ENCODE measurements at places on chromosomes 5 and 9. TPM values are rescaled to one million over a fixed set of nuclear protein-coding genes. Genes with fewer than 3 reads are reported as not detected.

Gene SGTB
- 21.9 TPM for total RNA-seq

Gene PCDHGA7
- total RNA-seq, result 8.0 TPM

Gene STARD4
- 16.8 TPM for total RNA-seq

GRCh38 chr9:98235126-98235525 lies 20.3 kb downstream of the TBC1D2 start:
- no peaks in the 10 kb centered on the region for H3K27me3 ChIP-seq
- H3K36me3 ChIP-seq, result no peaks in the 10 kb centered on the region
- H3K27ac ChIP-seq, result no peak overlapping the region
- DNase-seq, result no peak
- no peak overlapping the region for H3K4me3 ChIP-seq

- no peaks in the 10 kb centered on the region for H3K4me1 ChIP-seq
- no peak overlapping the region for H3K4me3 ChIP-seq
- H3K27ac ChIP-seq, result no peak overlapping the region
- DNase-seq, result no peak
Measured at GRCh38 chr9:83601463-83601862, 21.5 kb upstream of the IDNK start.

- H3K36me3 ChIP-seq, result no peaks in the 10 kb centered on the region
- H3K27ac ChIP-seq, result no peak overlapping the region
- DNase-seq, result no peak
- no peaks in the 10 kb centered on the region for H3K27me3 ChIP-seq
Measured at GRCh38 chr9:582775-583174, 258.7 kb upstream of the DMRT1 start.

DNA sequence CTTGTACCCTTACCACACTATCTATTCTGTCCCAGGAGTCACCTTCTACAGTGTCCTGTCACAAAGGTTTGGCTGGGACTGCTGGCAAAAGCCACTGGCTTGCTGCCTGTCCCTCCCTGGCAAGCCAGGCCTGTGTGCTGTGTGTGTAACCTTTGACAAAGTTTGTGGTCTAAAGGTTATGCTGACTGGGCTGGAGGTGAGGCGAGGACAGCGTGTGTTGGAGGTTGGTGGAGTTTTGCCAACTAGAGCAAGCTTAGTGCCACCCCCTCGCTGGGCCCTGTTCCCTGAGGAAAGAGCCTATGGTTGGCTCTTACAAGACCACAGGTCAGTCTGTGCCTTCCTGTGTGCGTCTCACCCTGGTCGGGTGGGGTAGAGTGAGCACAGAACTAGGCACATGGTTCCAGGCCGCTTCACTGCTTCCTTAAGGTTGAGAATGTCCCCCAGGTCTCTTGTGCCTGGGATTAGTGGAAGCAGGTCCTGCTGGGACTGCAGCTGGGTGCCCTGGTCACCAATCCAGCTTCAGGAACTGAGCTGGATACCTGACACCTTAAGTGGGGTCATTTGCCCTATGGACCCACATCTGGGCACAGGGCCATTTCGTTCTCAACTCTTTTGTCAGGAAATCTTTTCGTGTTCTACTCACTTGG lies 152.2 kb downstream of the GADD45G start:
- no peaks in the 10 kb centered on the region for H3K4me1 ChIP-seq
- no peak overlapping the region for H3K4me3 ChIP-seq
- no peak for DNase-seq
- no peak overlapping the region for H3K27ac ChIP-seq
- no peaks in the 10 kb centered on the region for H3K36me3 ChIP-seq

- H3K27ac ChIP-seq, result no peak overlapping the region
- H3K4me3 ChIP-seq, result no peak overlapping the region
- H3K36me3 ChIP-seq, result no peaks in the 10 kb centered on the region
- DNase-seq, result no peak
- H3K27me3 ChIP-seq, result peaks cover 2% of the 10 kb centered on the region
- H3K4me1 ChIP-seq, result no peaks in the 10 kb centered on the region
Measured at GRCh38 chr5:15334551-15335266, 165.3 kb upstream of the FBXL7 start.

GRCh38 chr9:76298521-76299144 lies 95.6 kb downstream of the RFK start:
- no peak overlapping the region for H3K4me3 ChIP-seq
- no peak for DNase-seq
- no peak overlapping the region for H3K27ac ChIP-seq
- no peaks in the 10 kb centered on the region for H3K27me3 ChIP-seq
- H3K4me1 ChIP-seq, result no peaks in the 10 kb centered on the region

GRCh38 chr9:38004809-38005560 lies 64.0 kb downstream of the SHB start:
- no peak overlapping the region for H3K27ac ChIP-seq
- no peaks in the 10 kb centered on the region for H3K36me3 ChIP-seq
- H3K4me1 ChIP-seq, result no peaks in the 10 kb centered on the region
- no peak overlapping the region for H3K4me3 ChIP-seq

DNA sequence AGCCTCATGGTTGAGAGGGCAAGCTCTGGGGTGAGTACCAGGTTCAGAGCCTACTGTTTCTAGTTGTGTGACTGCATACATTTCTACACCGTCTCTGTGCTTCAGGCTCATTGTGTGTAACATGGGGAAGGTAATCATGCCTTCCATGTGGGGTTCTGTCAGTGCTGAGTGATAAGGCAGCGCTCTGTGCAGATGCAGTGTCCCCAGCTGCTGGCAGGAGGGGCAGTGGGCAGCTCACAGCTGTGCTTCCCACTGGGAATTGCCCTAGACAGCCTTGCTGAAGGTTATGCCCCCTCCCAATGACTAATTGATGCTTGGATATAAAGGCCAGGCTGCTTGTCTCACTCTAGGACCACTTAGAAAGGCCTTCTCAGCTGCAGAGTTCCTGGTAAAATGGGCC lies 121.8 kb upstream of the SAP30L start:
- no peaks in the 10 kb centered on the region for H3K4me1 ChIP-seq
- H3K36me3 ChIP-seq, result no peaks in the 10 kb centered on the region
- no peaks in the 10 kb centered on the region for H3K27me3 ChIP-seq
- no peak overlapping the region for H3K27ac ChIP-seq
- H3K4me3 ChIP-seq, result no peak overlapping the region
- no peak for DNase-seq

DNA sequence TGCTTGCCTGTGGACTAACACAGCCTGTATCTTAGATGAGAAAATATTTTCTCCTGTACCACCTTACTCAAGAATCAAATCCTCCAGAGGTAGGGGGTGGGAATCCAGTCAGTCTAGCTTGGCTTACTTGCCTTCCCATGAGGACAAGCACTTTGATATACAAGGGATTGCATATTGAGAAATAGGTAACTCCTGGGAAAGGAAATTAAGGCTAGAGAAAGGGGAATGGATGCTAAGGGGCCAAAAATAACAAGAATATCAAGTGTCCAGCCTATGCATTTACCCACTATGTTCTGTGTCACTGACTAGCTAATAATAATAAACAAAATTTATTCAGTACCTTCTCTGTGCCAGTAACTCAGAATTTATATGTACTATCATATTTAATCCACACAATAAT lies 21.4 kb upstream of the SNX2 start:
- H3K36me3 ChIP-seq, result no peaks in the 10 kb centered on the region
- no peaks in the 10 kb centered on the region for H3K27me3 ChIP-seq
- no peaks in the 10 kb centered on the region for H3K4me1 ChIP-seq

DNA sequence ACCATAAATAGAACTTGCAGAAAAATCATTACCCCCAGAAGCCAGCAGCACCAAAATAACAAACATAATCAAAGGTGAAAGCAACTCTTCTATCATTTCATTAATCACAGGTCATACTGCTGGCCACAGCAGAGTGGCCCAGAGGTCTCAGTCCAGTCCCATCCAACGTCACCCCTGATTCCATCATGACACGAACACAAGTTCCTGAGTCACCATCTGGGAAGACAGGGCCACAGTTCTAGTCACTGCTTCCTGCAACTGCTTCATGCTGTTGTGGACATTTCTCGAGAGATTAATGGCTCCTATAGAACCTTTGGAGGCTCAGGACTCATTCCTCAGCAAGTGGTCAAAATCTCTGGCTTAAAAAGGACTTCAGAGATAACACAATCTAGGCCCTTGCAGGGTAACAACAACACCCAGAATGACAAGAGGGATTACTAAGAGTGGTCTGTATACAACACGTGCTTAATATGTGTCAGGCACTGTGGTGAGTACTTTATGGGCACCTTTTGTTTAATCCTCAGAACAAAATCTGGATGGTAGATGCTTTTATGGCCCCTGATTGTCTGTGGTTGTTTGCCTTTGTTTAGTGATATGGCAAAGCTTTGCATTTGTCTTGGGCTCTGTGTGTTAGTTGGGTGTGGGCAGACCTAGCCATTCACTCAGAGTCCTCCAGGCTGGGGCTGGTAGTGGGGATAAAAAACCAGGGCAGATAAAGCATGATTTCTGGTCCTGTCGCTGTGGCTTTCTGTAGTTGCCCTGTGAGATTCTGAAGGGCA lies 184.3 kb downstream of the DAB2IP start:
- no peaks in the 10 kb centered on the region for H3K36me3 ChIP-seq
- no peak for DNase-seq
- no peaks in the 10 kb centered on the region for H3K4me1 ChIP-seq
- H3K27ac ChIP-seq, result no peak overlapping the region
- H3K27me3 ChIP-seq, result no peaks in the 10 kb centered on the region
- H3K4me3 ChIP-seq, result no peak overlapping the region

Data from aorta (tissue), 5 donors.